WTC11 (cell line): ENCODE measurements at places on chromosomes 12 and 14.

DNA sequence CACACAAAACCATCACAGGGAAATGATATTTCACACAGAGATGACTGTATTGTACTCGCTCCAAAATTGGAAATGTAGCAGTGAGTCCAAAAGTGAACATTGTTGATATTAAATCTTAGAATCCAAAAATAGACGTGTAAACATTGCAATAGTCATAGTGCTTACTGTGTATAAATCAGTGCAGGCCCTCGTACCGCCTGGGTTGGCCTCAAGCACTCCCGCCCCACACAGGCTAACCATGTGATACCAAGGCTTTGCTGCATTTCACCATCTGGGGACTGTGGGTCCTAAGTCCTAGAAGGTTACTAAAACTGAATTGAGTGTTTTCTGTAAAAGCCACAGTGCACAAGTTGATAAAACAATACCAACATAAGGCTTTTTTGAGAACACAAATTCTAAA, 107.3 kb downstream of the PPP2R5E start:
- no peak for DNase-seq

GRCh38 chr12:131621701-131622421, 89.0 kb upstream of the SFSWAP start:
- no peak for DNase-seq

GRCh38 chr14:38884109-38884508, 218.9 kb downstream of the SEC23A start:
- no peak for DNase-seq

DNA sequence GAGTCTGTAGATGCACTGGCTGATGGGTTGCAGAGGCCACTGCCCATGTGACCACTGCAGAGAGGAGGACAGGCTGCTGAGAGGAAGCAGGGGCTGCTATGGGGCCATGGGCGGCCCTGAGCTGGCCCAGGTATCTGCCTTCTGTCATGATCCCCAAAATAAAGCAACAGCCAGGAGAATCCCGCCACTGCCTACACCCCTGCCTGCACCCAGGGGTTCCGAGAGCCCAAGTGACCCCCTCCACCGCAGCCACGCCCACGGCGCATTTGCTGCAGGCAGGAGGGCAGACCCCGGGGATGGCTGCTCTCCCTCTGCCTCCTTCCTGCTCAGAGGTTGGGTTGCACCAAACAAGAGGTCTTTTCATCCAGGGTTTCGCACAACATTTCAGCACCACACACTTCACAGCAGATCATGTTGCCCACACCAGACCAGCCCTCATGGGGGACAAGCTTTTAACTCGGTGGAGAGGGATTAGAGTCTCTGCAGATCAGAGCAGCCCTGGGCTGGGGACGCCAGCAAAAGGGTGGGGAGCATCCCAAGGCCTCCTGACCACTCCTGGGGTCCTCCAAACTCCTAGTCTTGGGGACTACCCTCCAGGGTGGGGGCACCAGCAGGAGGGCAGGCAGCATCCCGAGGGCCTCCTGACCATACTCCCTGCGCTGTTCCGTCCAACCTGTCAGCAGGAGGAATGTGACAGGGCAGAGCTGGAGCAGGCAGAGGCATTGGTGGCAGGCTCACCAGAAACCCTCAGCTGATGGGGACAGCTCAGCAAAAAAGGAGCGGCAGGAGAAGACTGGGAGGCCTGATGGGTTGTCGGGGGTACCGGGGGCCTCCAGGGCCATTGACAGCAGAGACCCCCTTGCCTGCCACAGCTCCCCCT, 14.1 kb downstream of the CCDC85C start:
- DNase-seq, result no peak

- DNase-seq, result no peak
These were observed 23.1 kb upstream of the PGF start for GRCh38 chr14:74978416-74978947.

- no peak for DNase-seq
These were observed 10.0 kb upstream of the SERPINA10 start for GRCh38 chr14:94303111-94303510.

DNA sequence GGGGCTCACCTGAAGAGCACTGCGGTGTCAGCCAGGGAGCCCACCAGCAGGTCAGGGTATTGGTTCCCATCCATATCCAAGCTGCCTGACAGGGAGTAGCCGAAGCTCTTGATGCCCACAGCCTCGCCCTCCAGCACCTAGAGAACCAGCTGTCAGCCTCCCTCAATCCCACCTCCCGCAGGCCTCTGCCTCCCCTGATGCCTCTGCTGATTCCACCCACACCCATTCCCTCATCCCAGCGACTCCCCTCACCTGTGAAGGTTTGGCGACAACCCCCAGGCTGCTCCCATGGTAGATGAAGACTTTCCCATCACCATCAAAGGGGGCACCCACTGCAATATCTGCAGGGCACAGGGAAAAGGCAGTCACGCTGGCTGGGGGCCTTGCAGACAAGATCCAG, 10.0 kb downstream of the ITGA7 start:
- no peak for DNase-seq

- no peak for DNase-seq
These were observed 67.5 kb downstream of the TNFAIP2 start for GRCh38 chr14:103190741-103191140.

- no peak for DNase-seq
These were observed 155.5 kb upstream of the KRR1 start for GRCh38 chr12:75666939-75667334.

DNA sequence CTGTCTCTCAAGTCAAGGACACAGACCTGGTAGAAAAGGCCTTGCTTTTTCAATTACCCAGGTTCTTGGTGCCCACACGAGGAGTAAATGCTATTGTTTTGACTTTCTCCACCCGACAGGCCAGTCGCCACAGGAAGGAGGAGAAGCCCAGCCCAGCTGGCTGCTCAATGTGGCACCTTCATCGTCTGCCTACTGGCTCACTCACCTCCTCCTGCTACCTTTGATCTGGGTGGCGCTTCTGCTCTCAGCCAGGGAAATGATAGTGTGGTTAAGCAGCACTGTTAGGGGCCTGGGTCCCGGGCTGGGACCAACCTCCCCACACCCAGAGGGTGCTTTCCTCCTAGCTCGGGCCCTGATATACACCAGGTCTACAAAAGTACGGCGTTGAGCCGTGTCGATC, 75.0 kb upstream of the FZD10 start:
- no peak for DNase-seq

DNA sequence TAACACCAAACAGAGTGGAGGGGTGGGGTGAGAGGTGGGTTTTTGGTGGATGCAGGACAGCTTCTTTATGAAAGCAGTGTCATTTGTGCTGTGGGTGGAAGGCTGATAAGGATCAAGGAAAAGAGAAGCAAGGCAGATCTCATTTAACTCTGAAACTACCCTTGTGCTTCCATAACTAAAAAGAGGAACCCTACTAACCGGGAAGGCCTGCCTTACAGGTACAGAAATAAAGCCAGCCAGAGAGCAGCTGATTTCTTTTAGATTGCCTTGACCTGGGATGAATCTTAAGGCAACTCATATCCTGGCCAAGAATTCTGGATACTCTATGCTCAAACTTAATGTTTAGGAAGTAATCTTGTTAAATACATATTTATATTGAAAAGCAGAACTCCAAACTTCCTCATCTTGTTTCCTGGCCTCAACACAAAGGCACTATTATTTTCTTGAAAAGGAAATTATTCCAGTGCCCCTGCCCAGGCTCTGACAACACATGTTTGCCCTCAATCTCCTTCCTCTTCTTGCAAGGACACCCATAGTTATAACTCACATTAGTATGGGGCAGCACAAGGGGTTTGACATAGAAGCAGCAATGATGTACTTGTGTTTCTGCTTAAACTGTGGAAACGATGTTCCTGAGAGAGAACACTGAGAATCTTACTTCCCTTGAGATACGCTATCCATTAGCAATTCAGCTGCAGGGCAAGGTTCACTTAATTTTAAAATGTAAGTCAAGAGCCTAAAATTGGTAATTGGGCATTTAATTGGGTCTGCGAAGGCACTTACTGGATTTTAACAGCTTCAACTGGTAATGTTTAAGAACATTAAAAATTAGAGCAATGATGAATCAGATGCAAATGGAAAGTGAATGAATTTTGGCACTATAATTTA, 173.7 kb downstream of the STXBP6 start:
- no peak for DNase-seq

GRCh38 chr12:65634626-65635331, 189.5 kb upstream of the HMGA2 start:
- no peak for DNase-seq

DNA sequence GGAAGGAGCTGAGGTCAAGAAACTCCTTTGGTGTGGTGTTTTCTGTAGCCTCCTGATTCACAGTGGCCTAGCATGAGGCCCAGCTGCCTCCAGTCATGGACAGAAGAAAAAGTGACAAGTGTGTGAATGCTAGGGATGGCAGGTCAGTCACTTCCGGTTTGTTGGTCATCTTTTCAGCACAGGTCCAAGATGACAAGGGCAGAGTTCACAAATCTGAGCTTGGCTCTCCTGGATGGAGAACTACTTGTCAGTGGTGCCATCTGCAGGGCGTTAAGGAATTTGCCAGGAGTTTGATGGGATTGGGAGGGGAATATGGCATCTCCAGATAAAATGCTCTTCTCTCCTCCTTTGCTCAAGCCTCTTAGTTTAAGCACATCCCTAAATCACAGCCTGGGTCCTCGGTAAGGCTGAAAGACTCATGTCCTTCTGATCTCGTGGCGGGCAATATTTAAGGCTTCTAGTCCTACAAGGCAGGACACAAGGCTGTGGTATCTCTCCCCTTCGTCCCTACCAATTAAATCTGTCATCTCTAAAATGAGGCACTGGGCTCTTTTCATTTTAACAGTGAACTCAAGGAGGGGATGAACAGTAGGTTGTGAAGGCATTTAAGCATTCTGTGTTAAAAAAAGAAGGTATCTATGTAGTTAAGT, 10.0 kb downstream of the TUBA1B start:
- peak; percentile 45 for DNase-seq

- no peak for DNase-seq
These were observed 120.1 kb upstream of the CCND2 start for GRCh38 chr12:4153343-4153892.

GRCh38 chr12:19946550-19946949, 421.8 kb upstream of the PDE3A start:
- DNase-seq, result no peak

DNA sequence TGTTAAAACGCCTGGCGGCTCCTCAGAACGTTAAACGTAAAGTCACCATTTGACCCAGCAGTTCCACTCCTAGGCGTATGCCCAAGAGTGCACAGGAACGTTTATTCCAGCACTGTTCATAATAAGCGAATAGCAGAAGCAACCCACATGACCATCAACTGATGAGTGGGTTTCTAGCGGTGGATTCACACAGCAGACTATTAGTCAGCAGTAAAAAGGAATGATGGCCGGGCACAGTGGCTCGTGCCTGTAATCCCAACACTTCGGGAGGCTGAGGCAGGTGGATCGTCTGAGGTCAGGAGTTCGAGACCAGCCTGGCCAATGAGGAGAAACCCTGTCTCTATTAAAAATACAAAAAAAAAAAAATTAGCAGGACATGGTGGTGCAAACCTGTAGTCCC, 22.4 kb upstream of the FBRSL1 start:
- DNase-seq, result no peak

DNA sequence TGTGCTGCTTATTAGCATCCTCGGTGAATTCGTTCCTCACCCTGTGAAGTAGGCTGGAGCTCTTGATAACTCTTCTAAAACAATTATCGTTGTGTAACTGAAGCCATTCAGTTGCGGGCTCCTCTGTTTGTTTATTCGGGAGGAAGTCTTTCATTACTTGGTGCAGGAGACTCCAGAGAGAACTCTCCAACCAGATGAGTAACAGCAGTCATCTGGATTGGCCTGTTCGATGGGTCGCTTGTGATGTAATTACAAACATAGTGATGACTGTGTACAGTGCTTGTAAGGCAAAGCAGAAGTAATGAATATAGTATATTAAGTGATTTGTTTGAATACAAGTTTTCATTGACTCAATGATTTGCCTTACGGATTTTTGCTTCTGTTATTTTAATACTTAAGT, 10.9 kb downstream of the ATP6V0A2 start:
- DNase-seq, result no peak

GRCh38 chr12:59185295-59185694, 265.0 kb upstream of the LRIG3 start:
- DNase-seq, result no peak

DNA sequence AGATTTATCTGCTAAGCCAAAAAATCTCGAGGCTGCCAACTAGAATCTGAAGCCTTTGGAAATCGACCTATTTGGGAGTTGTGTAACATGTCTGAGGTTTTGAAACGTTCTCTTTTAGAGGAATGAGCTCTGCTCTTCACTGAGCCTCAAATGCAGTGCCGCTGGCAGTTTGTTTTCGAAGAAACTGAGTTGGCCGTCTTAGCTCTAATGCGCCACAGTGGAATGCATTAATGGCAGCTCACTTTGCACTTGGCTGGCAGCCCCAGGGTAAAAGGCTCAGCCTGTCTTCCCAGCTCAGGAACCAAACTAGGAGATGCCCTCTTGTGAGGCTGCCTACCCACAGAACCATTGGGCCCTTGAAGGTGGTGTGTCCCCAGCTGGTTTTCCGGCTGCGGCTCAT, 53.8 kb downstream of the SFSWAP start:
- DNase-seq, result no peak

DNA sequence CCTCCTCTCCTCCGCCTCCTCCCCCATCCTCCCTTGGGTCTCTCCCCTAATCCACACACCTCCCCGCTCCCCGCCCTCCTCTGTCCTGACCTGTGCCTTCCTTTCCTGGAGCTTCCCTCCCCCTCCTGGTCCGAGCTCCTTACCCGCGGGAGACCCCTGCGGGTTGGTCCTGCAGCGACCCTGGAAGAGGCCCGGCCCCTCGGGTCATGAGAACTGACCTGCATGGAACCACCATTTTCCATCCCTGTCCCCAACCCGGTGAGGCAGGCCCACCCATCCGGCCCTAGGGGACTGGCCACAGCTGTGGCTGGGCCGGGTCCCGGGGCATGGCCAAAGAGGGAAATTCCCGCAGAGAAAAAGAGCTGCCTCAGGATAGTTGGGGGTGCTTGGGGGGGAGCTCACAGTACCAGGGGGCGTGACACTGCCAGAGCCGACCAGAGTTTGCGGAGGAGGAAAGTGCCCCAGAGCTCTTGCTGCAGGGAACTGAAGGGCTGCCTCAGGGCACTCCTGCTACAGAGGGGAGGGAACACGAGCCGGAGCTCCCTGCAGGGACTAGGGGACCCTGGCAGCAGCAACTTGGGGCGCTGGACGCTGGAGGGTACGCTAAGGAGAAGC, 613 bp downstream of the ARHGEF40 start:
- peak; percentile 73 for DNase-seq

DNA sequence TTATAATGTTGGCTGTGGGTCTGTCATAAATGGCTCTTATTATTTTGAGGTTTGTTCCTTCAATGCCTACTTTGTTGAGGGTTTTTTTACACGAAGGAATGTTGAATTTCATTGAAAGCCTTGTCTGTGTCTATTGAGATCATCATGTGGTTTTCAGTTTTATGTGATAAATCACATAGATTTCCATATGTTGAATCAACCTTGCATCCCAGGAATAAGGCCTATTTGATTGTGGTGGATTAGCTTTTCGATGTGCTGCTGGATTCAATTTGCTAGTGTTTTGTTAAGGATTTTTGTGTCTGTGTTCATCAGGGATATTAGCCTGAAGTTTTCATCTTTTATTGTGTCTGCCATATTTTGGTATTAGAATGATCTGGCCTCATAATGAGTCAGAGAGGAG, 27.6 kb downstream of the SLC2A13 start:
- no peak for DNase-seq

- DNase-seq, result no peak
These were observed 153.1 kb downstream of the HMGA2 start for GRCh38 chr12:65977384-65977783.
